ENCODE measurements at places on chromosomes 16 and 17. TPM values are rescaled to one million over a fixed set of nuclear protein-coding genes. Genes with fewer than 3 reads are reported as not detected.

DNA sequence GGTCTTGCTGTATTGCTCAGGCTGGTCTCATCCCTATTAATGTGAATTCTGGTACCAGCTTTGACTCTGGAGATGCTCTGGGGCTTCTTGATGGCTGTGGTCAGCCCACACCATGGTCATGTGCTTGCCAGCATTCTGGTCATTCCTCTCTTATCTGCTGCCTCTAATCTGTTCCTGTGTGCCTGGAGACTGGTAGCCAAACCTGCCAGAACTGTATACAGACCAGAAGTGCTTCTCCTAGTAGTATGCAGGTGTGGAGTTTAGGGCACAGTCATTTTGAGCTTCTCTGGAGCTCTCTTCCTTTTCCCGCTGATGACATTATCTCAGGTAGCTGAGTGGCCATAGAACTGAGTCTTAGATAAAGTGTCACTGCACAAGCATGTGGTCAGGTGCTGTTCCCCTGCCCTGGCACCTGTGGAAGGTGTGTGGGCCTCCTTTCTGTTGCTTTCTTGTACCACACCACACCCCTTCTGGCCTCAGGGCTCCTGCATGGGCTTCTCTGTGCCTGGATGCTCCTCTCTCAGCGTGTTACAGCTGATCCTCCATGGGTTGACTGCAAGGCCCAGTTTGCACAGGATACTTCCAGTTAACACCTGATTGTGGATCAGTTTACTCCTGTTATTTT is 162.7 kb downstream of the SPECC1 start:
- H3K36me3 ChIP-seq, result no peaks in the 10 kb centered on the region
- H3K27me3 ChIP-seq, result no peaks in the 10 kb centered on the region
- H3K4me1 ChIP-seq, result peaks cover 10% of the 10 kb centered on the region
- no peak overlapping the region for H3K4me3 ChIP-seq
- DNase-seq, result peak; percentile 51

GRCh38 chr17:4477255-4477791 is 21.4 kb upstream of the SPNS2 start:
- no peaks in the 10 kb centered on the region for H3K27me3 ChIP-seq
- no peak overlapping the region for H3K4me3 ChIP-seq
- DNase-seq, result no peak

- no peak overlapping the region for H3K4me3 ChIP-seq
- H3K27ac ChIP-seq, result no peak overlapping the region
- no peaks in the 10 kb centered on the region for H3K27me3 ChIP-seq
- H3K4me1 ChIP-seq, result peaks cover 48% of the 10 kb centered on the region
- H3K36me3 ChIP-seq, result no peaks in the 10 kb centered on the region
These were observed 10.9 kb upstream of the KAT7 start for GRCh38 chr17:49777563-49777962.

GRCh38 chr16:54370278-54371040 is 83.9 kb upstream of the IRX3 start:
- H3K36me3 ChIP-seq, result no peaks in the 10 kb centered on the region
- peaks cover 7% of the 10 kb centered on the region for H3K4me1 ChIP-seq
- H3K27me3 ChIP-seq, result no peaks in the 10 kb centered on the region
- no peak overlapping the region for H3K27ac ChIP-seq
- H3K4me3 ChIP-seq, result no peak overlapping the region
- DNase-seq, result peak; percentile 70

Gene SHISA6
- total RNA-seq, result 2.2 TPM

Measured in stomach (tissue), 19 donors.